Left hindlimb (tissue), 1 donor: ENCODE measurements at places on chromosomes 11 and 22.

GRCh38 chr11:134921938-134922337 lies 509.9 kb upstream of the B3GAT1 start:
- DNase-seq: no peak

DNA sequence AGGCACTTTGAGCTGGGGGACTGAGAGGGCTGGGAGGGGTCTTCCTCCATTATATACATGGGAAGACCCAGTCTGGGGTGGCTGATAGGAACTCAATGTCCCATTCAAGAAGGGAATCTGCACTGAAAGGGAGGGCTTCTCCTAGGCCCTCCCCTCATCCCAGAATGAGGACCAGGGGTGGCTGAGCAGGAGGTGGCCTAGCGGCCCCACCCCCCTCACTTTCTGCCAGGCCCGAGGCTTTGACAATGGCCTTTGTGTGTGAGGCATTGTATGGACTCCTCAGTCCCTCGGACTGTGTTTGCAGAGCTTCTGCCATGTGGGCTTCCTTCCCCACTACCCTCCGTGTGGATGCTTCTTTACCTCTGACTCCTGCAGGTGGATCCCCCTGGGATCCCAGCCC lies 65.7 kb downstream of the NECTIN1 start:
- DNase-seq: no peak

DNA sequence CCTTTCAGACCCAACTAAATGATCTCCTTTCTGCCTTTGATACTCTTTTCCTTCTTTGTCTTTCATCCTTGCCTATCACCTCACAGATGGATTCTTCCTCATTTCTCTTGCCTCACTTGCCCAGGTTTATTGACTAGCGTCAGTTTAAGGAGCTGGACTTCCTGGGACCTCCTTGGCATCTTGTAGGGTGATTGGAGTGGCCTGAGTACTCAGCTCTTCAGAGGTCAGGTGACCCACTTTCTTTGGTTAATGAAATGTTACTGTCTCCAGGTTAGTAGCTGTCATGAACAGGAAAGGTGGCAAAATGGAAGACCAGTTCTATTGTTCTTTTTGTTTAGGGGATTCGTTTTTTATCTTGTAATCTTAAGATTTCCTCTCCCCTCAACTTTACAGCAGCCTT lies 4.6 kb upstream of the BACE1-AS start:
- no peak for DNase-seq

- no peak for DNase-seq
Measured at GRCh38 chr11:24078018-24078417, 418.8 kb upstream of the LUZP2 start.

- DNase-seq: no peak
Measured at GRCh38 chr22:30865656-30866055, 102.9 kb downstream of the MORC2 start.

GRCh38 chr11:121595717-121596161 lies 143.0 kb upstream of the SORL1-AS1 start:
- no peak for DNase-seq

- no peak for DNase-seq
Measured at GRCh38 chr11:61957021-61957770, 7.0 kb downstream of the BEST1 start.

DNA sequence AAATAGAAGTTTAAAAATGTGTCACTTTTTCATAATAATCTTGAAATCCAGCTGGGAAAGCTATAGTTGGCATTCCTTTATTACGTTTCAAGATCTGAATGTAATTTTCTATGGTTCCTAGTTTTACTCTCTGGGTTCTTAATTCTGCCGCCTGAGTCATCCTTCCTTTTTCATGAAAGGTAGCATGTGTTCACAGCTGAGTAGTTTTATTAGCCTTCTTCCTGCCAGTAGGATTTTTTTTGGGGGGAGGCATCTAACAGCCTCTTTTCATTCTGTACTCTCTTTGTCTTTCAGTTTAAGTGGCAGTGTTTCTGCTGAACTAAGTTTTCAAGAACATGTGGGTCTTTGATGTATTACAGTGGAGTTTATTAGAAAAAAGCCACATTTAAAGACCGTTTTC lies 36.5 kb downstream of the OR2AG2 start:
- DNase-seq: no peak

GRCh38 chr22:19987394-19988306 lies 29.0 kb downstream of the ARVCF start:
- peak; percentile 24 for DNase-seq

GRCh38 chr22:48856308-48856615 lies 971.4 kb downstream of the BRD1 start:
- DNase-seq: no peak

GRCh38 chr11:129023968-129024676 lies 81.5 kb upstream of the TP53AIP1 start:
- DNase-seq: no peak

- no peak for DNase-seq
Measured at GRCh38 chr22:46561435-46561905, 24.1 kb upstream of the CELSR1 start.

GRCh38 chr11:3090096-3090901 lies 33.1 kb upstream of the CARS1 start:
- DNase-seq: no peak

GRCh38 chr22:37014835-37015586 lies 4.2 kb downstream of the TST start:
- no peak for DNase-seq

- DNase-seq: no peak
Measured at GRCh38 chr11:8231979-8232378, 31.7 kb downstream of the LMO1 start.

- peak; percentile 45 for DNase-seq
Measured at GRCh38 chr11:108670451-108670850, 5.6 kb downstream of the DDX10 start.

- no peak for DNase-seq
Measured at GRCh38 chr11:129728581-129728980, 87.1 kb upstream of the TMEM45B start.

- no peak for DNase-seq
Measured at GRCh38 chr22:22871536-22872278, 15.9 kb upstream of the IGLL5 start.

DNA sequence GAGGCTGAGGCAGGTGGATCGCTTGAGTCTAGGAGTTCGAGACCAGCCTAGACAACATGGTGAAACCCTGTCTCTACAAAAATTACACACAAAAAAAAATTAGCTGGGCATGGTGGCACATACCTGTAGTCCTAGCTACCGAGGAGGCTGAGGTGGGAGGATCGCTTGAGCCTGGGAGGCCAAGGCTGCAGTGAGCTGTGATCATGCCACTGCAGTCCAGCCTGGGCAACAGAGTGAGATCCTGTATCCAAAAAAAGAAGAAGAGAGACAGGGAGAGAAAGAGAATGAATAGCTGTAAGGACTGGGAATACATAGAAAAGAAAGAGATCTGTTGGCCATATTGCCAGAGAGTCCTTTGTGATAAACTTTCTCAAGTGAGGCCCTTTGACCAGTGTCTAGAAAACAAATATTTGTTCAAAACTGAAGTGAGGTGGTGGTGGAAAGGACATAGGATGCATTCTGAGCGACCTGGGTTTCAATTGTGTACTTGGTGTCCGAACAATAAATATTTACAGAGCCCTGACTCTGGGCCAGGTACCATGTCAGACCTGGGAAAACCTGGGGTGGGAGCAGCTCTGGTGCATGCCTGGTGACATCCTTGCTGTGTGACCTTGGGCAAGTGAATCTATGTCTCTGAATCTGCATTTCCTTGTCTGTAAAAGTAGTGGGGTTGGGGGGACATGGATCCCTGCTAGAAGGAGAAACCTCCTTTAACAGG lies 89.6 kb upstream of the CRYBB3 start:
- no peak for DNase-seq

DNA sequence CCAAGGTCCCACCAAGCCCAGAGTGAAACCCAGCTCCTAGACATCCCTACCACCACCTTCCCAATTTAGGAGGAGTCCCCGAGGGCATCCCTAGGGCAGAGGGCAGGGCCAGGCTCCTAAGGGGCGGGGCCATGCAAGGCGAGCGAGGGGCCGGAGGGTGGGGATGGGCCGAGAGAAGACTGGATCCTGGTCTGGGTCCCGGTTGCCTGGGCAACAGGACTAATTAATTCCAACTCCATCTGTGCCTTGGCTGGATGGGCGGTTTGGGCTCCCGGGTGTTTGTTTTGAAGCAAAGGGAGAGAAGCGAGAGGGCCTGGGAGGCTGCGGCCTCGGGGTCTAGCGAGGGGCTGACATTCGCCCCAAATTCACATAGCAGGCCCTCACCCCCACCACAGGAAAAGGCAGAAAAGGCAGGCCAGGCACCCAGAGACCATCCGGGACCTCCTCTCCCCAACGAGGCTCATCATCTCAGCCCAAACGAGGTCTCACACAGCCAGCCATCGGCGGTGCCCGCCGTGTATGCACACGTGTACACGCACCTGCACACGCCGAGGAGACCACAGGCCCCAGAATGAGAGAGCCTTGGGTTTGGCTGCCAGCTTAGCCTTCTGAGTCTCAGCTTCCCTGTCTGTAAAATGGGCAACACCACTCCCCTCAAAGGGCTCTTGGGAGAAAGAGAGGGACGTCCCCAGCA lies 23.9 kb downstream of the ELFN2 start:
- no peak for DNase-seq

DNA sequence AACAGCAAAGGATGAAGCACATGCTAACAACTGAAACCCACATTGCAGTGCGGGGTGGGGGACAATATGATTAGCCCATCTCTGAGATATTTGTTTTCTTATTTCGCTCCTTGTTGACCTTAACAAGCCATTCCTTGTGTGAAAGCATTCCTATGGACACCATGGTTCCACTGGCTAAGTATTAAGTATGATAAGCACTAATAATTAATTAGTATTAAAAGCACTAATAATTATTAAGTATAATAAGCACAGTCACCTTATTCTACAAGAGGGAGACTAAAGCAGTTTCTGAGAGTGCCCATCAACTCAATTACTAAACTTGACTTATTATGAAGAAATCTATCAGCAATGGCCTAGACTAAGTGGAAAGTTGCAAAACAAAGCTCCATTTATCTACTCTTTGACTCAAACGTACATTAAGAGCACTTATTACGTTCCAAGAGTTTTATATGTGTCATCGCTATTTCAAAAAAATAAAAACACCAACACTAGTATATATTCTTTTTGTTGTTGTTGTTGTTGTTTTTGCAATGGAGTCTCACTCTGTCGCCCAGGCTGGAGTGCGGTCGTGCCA lies 65.3 kb downstream of the RBFOX2 start:
- DNase-seq: no peak

DNA sequence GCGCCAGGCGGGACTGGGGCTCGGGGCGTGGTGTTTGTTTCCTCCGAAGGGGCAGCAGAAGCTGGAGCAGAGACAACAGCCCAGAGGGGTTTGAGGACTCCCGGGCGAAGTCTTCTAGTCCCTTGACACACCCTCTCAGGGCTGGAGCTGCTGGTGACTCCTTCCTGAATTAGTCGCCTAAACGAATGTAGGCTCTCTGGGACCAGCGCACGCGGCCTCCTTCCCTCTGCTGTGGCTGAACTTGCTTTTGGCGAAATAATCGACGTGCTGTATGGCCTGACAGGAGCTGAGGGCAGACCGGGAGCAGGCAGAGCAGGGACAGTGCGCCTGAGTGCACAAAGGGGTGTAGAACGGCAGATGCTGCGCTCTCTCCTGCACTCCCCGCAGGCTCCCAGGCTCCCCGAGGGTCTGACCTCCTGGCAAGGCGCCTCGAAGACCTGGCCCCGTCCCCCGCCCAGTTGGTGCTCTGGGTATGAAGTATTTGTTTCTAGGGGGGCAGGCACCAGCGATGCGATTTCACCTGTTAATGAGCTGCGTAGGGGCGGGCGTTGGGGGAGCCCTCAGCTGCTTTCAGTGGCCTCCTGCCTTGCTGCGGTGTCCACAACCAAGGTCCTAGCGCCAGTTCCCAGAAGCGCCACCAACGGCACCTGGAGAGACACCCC lies 5.3 kb downstream of the SLC17A6 start:
- no peak for DNase-seq

DNA sequence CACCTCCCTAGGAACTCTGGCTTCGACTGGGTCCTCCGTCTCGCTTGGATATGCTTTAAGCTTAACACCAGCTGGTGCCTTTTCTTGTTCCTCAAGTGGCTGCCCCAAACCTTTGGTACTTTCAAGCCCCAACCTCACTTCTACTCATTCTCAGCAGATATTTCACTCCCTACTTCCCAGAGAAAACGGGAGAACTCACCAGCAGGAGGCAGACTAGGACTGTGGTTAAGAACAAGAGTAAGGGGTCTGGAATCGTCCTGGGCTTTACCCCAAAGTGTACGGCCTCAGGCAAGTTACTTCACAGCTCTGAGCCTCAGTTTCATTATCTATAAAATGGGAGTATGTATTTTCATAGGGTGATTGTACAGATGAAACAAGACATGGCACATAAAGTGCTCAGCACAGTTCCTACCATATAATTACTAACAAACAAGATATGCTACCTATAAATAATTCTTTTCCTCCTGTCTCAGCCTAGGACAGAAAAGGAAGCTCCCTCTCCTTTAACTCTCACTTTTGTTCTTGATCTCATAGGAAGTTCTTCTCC lies 37.8 kb downstream of the PAMR1 start:
- DNase-seq: peak; percentile 59

- no peak for DNase-seq
Measured at GRCh38 chr11:57214494-57214893, 22.6 kb downstream of the APLNR start.

DNA sequence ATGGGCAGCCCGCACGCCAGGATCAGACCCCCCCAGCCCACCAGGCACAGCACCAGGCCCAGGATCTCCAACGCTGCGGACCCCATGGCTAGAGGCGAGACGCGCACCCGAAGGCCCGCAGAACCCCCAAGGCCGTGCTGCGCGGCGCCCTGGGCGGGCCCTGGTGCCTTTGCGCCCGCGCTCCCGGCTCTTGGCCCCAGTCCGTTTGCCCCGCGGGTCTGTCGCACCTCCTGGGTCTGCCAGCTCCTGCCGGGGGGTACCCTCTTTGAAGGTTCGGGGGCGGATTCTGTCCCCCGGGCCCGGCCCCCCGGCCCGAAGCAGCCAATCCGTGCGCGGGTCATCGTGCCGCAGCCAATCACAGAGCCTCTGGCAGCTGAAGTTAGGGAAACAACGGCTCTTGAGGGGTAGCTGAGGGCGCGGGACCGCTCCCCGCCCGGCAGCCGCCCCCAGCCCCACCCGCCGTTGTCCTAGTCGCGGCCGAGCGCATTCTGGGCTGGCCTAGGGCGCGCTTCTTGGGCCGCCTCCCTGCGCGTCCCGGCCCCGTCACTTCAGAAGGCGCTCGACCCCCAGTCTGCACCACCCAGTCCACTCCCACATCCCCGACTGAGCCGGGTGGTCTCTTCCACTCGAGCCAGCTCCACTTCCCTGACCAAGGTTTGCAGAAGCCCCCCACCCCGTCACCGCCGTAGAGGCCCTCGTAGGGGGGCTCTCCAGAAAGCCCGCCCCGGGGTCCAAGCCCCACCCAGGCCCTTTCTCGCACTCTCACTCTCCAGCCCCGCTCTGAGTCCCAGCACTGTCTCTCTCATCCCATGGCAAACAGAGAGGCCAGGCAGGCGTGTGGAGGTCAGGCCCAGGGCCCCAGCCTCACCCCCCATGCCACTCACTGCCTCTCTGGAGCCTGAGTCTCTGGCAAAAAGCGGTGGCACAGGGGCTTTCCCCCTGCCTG lies at the start of gene CLDN5:
Gene CLDN5 (minus strand): TSS at position 241 of the 946 bp plus-strand sequence. CDS start 155 bp downstream, at position 86.
- DNase-seq: peak; percentile 58
